ENCODE measurements at places on chromosomes 16 and 17. TPM values are rescaled to one million over a fixed set of nuclear protein-coding genes. Genes with fewer than 3 reads are reported as not detected.

GRCh38 chr16:68194251-68194650 lies 41.7 kb downstream of the ESRP2 start:
- DNase-seq: no peak

DNA sequence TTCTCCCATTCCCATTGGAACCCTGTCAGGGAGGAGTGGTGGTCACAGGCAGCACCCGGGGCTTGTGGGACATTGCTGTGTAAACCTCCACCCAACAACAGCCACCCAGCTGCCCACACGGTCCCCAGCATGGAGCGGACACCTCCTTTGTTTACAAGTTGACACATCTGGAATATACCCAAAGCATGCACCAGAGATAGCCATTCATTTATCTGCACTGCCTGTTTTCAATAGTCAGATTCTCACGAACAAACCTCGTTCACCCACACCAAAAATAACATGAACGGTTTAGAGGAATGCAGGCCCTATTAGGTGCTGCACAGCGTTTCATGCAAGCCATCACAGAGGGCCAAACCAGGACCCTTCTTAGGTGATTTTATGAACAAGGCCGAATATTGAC lies 244.8 kb downstream of the FOXL1 start:
- no peak for DNase-seq

- DNase-seq: no peak
Observed at GRCh38 chr17:73057196-73057595, 35.3 kb downstream of the SLC39A11 start.

- no peak for DNase-seq
Observed at GRCh38 chr17:1162116-1162855, 17.5 kb downstream of the ABR start.

DNA sequence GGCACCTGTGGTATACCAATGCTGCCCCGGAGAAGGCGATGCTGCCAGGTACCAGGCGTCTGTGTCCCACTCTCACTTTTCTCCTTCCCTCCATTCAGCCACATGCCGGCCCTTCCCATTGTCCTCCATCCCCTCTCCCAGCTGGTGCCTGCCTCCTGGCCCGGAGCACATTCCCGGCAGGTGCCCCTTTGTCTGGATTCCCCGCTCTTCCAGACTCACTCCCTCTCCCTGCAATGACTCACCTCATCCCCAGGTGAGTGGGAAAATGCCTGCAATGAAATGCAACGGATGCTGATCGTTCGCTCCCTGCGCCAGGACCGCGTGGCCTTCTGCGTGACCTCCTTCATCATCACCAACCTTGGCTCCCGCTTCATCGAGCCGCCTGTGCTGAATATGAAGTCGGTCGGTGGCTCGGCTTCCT lies 10.4 kb upstream of the KDM6B start:
- no peak for DNase-seq

DNA sequence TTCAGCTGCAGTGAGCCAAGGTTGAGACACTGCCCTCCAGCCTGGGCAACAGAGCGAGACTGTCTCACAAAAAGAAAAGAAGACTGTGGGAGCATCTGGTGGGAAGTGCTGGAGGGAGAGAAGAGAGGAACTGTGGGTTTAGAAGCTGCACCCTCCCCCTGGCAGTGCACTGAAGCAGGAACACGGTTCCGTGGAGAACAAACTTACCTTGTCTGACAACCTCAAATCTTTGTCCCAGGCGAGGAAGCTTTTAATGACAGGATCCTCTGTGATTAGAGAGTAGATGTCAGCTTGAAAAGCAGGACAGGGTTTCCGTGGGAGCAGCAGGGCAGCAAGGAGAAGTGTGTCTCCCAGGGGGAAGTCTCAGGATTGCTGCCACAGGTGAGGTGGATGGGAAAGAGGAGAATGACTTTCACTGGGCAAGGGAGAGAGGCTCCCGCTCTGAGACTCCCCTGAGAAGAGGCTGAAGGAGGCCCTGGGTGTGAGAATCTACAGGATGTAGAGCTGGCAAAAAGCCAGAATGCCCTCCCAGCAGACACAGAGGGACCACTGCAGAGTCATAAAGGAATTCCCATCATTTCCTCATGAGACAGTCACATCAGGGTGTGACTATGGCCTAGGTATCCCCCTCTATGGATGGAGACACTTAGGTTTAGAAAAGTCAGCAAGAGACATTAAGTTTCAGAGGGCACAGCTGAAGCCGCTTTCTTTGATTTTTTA lies 22.9 kb downstream of the PRR11 start:
- DNase-seq: no peak

- no peak for DNase-seq
Observed at GRCh38 chr16:54199487-54200160, 87.0 kb downstream of the IRX3 start.

GRCh38 chr17:78973196-78973595 lies 6.5 kb downstream of the LGALS3BP start:
- no peak for DNase-seq

- no peak for DNase-seq
Observed at GRCh38 chr17:36824678-36825101, 112.6 kb upstream of the LHX1 start.

- no peak for DNase-seq
Observed at GRCh38 chr16:4487955-4488498, 11.8 kb downstream of the HMOX2 start.

GRCh38 chr16:67837811-67838210 lies 4.3 kb upstream of the THAP11 start:
- no peak for DNase-seq

The FBXL20 gene
- 25.6 TPM for total RNA-seq

The NAGPA gene
- 12.5 TPM for total RNA-seq

The TMEM235 gene
- total RNA-seq: not detected

The LRRC75A gene
- total RNA-seq: 1.6 TPM

All from activated T-helper 1 cell treated with anti-CD3 and anti-CD28 coated beads, Interleukin-12 subunit alpha, Interleukin-12 subunit beta, Interleukin-2, Interleukin-4 antibody, amounts not matched to agents 30 ng/mL and 10 ng/mL and 1 ng/mL, durations not matched to agents 14 hours and 24 hours and 36 hours (primary cell).